HFFc6 (cell line): ENCODE measurements at places on chromosomes 5 and 9. TPM values are rescaled to one million over a fixed set of nuclear protein-coding genes. Genes with fewer than 3 reads are reported as not detected.

Gene RANBP17
- 4.8 to 6.4 TPM (median 5.3 TPM) in 3 replicates for total RNA-seq

Gene UBLCP1
- total RNA-seq, result 34.4 to 37.6 TPM (median 35.3 TPM) in 3 replicates

DNA sequence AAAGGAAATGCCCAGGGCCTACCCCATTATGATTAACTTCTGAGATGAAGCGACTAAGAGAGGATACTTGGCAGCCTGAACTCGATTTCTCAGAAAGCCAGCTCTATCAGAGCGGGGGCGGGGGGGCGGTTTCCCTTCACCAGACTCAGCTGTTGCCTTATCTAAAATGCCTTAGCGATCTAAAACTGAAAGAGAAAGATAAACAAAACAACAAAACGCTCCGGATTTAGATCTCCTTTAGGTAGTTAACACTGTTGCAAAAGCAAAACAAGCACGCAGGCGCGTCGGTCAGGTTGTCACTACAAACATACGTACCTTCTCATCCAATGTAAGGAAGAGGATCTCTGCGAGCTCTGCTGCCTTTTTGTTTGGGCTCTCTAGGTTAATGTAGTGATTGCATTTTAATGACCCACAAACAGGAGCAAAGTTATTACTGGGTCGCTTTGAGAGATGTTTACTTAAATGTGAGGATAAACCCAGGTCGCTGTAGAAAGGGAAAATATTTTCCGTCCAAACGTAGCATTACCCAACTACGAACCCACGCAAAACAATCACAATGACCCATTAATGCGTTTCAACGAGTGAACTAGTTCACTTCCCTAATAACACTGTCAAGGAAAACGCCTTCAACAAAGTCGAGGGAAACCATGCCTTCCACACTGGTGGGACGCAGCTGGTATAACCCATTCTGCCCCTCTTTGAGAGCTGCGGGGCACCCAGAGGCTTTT lies 982 bp downstream of the EPB41L4A start:
- no peak for DNase-seq

DNA sequence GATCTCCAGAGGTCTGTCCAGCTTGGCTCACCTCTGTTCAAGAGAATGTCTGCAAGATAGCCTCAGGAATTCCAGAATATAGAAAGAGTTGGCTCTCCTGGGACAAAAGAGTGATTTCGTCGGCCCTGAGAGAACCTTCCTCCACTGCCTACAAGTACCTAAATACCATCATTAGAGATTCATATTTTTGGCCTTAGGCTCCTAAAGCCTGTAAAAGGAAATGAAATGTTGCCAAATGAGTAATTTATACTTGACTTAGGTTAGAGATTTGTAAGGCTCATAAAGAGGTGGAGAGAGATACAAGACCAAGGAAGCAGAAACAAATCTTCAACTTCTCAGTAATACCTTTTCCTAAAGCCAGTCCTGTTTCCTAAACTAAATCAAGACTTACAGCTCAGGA lies 146.2 kb downstream of the CCDC192 start:
- DNase-seq, result no peak

DNA sequence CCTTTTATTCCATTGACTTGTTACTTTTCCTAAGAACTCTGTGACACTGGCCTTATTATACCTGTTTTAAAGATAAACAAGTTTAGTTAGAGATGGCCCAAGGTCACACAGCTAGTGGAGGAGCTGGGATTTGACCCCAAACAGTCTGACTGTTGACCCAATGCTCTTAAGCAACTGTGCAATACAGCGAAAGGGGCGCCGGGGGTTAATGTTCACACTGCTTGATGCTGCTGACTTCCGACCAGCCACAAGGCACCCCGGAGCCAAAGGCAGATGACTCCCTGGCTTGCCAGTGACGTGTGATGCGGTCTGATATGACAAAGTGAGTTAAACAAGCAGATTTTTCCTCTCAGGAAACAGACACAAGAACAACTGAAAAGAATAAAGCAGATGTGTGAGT lies 23.9 kb downstream of the PIK3R1 start:
- DNase-seq, result peak; percentile 80

GRCh38 chr9:28272127-28272526 lies 698.8 kb upstream of the C9orf72 start:
- no peak for DNase-seq

DNA sequence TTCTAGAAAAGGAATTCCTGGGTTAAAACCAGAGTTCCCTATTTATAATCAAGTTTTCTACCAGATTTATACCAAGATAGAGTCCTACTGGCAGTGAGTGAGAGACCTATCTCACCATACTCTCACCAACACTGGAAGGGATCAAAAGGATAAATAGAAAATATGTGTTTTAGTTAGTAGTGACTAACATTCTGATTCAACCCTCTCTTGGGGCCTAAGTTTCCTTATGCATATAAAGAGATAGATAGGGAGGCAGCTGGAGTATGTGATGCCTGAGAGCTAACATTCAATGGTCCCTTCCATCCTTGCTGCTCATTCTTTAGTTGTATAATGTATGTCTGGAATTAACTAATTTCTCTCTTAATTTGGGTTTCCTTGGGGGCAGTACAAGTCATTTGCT lies 32.0 kb downstream of the CKMT2 start:
- peak; percentile 4 for DNase-seq

- DNase-seq, result no peak
Observed at GRCh38 chr5:33232731-33233505, 207.8 kb upstream of the TARS1 start.
